ENCODE measurements at places on chromosomes 7 and 10. TPM values are rescaled to one million over a fixed set of nuclear protein-coding genes. Genes with fewer than 3 reads are reported as not detected.
A peak's percentile ranks its signal among the peaks of the same experiment; 100 is the strongest.

GRCh38 chr10:100520811-100521210, 1.1 kb upstream of the SEC31B start:
- no peak for DNase-seq

- no peak for DNase-seq
Measured at GRCh38 chr7:118298771-118299170, 74.3 kb downstream of the ANKRD7 start.

DNA sequence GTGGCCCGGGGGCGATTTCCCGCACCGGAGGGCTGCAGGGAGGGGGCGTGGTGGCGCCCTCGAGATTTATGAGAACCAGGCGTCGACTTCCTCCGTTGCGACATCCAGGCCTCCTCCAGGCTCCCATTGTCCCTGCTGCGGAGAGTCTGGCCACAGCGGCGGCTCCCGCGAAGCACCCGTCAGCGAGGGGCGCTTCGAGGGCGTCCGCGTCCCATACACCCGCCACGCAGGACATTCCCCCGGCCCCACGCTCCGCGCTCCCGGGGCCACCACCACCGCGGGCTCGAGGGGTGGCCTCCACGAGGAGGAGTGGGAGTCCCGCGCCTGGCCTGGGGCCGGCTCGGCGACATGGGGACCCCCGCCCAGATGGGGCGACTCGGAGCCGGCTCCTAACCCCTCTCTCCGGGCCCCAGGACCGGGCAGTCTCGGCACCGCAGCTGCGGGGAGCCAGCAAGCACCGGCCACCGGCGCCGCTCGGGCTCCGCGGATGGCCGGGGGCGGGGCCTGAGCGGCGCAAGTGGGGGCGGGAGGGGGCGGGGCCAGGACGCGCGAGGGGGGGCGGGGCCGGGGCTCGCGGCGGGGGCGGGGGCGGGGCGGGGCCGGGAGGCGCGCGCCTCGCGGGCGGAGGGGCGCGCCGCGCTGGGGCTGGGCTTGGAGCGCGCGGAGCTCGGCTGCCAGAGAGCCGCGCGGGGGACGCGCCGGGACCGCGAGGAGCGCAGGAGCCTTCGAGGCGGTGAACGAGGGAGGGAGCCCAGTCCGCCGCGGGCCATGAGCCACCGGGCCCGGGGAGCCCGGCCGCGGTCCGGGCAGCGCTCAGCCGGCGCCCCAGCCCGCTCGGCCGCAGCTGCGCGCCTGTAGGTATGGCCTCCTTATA, at the start of gene SH2B2:
Gene SH2B2, plus strand, starts transcription at position 632 of the 874 bp plus-strand sequence. CDS start 13,683 bp downstream, outside the sequence.
- DNase-seq = no peak

- DNase-seq = peak; percentile 51
Measured at GRCh38 chr7:30201161-30201666, 66.4 kb downstream of the MTURN start.

Gene RBM20
- 0.26 TPM for total RNA-seq

DNA sequence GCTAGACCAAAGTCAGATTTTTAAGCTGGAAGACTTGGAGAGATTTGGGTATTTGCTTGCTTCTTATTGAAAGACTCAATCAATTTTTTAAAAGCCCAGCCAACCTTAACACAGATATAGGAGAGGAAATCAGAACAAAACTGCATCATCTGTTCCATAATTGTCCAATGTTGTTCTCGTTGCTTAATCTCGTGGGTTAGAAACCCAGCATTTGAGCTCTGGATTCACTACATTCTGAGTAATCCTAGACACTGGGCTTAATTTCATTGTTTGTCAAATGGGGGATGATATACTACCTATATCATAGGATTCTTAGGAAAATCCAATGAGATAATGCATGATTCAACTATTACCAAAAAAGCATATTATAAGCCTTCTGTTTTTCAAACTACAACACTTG, 48.9 kb downstream of the CALD1 start:
- no peak for DNase-seq

GRCh38 chr10:36173364-36173763, 531.3 kb upstream of the FZD8 start:
- DNase-seq = no peak

Gene FOXI2
- total RNA-seq = not detected

Gene TMEM225B
- 0.26 TPM for total RNA-seq

Data from GM12878 (cell line).